ENCODE measurements at places on chromosomes 11 and 22. TPM values are rescaled to one million over a fixed set of nuclear protein-coding genes. Genes with fewer than 3 reads are reported as not detected.

EPS8L2 gene
- polyA plus RNA-seq = 15.4 TPM

DNA sequence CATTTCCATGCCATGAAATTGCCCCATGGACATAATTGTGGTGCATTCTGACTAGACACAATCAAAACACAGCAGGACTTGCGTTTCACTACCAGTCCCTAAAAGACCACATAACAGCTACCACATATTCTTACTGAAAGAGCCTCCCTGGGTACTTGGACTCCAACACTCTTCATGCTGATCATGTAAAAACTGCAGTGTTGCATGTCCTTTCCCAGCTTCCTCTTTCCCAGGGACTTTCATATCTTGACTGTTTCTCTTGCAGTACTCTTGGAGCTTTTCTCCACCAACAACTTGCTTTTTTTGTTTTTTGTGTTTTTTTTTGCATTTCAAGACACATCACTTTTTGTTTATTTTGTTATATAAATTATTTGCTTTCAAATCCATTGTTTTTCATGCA is 22.9 kb downstream of the MS4A6E start:
- DNase-seq = no peak

- no peak for DNase-seq
These were observed 84.9 kb downstream of the DDIAS start for GRCh38 chr11:82986446-82986845.

DCHS1 gene
- 2.5 TPM for polyA plus RNA-seq

- no peak for DNase-seq
These were observed 1.8 kb downstream of the CDC42EP2 start for GRCh38 chr11:65316227-65317024.

DNA sequence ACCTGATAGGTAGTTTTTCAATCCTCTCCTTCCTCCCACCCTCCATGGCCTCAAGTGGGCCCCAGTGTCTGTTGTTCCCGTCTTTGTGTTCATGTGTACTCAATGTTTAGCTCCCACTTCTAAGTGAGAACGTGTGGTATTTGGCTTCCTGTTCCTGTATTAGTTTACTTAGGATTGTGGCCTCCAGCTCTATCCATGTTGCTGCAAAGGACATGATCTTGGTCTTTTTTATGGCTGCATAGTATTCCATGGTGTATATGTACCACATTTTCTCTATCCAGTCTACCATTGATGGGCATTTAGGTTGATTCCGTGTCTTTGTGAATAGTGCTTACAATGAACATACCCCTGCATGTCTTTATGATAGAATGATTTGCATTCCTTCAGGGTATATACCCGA is 54.1 kb upstream of the CFAP300 start:
- DNase-seq = no peak

ELMOD1 gene
- not detected for polyA plus RNA-seq

GRCh38 chr11:61978703-61979661 is 11.5 kb upstream of the FTH1 start:
- DNase-seq = no peak

DNA sequence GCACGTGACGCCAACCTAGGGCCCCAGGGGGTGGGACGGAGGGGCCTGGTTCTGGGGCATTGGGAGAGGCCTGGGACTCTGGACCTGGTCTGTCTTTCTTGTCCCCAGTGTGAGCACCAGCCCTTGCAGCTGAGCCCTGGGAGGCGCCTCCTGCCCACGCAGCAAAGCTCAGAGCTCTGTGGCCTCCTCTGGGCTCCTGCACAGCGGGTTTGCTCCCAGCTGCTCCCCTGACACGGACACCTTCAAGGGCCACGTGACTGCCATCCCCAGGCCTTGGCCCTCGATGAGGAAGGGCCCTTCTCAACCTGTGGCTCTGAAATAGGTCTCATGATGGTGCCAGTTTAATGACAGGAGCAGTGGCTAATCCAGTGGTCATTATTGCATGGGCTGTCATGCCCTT is 31.5 kb upstream of the CCDC188 start:
- DNase-seq = no peak

Data from CD4-positive, alpha-beta memory T cell (primary cell).